Occipital lobe (tissue), 3 donors: ENCODE measurements at places on chromosomes 5 and 9. TPM values are rescaled to one million over a fixed set of nuclear protein-coding genes. Genes with fewer than 3 reads are reported as not detected.

Gene ARHGEF28
- total RNA-seq: 6.7 TPM

Gene MUSK
- total RNA-seq: 0.16 TPM

Gene OLFML2A
- 2.5 TPM for total RNA-seq

Gene FOXD4L5
- 0.47 TPM for total RNA-seq

Gene DOCK8
- 3.6 TPM for total RNA-seq

Gene CCDC192
- not detected for total RNA-seq

DNA sequence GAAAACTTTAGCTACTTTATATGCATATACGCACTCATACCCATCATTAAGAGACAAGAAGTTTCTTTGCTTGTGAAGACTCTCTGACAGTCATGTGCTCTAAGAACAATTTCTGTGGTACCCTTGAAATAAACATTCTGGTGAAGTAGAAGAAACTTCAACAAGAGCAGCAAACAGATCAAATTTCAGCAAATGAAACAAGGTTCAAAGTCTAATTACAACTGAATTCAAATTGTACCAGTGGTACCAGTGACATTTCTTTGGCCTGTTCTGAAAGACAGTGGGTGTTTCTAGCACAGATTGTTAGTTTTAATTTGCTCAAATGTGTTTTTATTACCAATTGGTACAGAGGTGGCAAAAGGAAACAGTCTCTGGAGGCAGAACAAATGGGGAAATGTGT, 391.0 kb downstream of the CHSY3 start:
- no peak for DNase-seq

GRCh38 chr5:137735555-137736284, at the start of gene KLHL3:
Gene KLHL3 (minus strand): TSS chr5:137736089. CDS start chr5:137735646, 443 bp downstream.
- DNase-seq: peak; percentile 44

DNA sequence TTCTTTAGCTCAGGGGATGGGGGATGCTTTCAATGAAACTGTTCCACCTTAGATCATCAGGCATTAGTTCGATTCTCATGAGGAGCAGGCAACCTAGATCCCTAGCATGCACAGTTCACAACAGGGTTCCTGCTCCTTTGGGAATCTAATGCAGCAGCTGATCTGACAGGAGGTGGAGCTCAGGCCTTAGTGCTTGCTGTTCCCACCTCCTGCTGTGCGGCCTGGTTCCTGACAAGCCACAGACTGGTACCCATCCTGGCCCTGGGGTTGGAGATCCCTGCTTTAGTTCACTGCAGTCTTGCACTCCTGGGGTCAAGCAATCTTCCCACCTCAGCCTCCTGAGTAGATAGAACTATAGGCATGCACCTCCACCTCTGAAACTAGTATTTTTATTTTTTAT, 1369.8 kb upstream of the NUDT12 start:
- no peak for DNase-seq

- no peak for DNase-seq
Observed at GRCh38 chr9:89759572-89759971, 154.8 kb downstream of the GADD45G start.

- DNase-seq: peak; percentile 5
Observed at GRCh38 chr5:150846654-150847333, 473 bp downstream of the IRGM start.

DNA sequence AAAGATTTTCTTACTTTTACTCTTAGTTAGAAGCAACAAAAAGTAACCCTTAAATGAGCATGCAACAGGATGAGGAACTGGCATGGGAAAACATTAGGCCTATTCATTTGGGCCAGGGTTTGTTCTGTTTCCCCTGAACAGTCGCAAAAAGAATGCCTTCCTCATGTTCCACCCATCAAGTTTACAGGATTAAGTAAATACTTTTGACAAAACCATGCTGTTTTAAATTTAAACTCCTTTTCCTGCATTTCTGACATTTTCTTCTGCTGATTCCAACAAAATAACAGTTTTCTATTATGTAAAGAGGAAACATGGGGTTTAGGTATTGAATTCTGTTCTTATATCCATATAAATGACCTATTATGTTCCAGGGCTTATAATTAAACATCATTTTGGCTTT, 236.6 kb upstream of the ACTBL2 start:
- DNase-seq: no peak

DNA sequence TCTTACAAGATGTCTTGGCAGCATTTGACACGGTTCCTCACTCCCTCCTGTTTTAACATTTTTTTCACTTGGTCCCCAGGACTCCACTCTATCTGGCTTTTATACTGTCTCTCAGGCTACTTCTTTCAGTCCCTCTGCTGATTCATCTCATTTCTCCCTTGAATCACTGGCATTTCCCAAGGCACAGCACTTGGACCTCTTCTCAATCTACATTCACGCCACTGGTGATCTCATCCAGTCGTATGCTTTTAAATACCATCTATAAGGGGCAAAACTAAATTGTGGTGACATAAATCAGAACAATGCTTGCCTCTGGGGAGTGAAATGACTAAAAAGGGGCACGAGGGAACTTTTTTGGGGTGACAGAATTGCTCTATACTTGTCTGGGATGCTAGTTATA, 47.1 kb downstream of the MAPKAP1 start:
- DNase-seq: no peak

DNA sequence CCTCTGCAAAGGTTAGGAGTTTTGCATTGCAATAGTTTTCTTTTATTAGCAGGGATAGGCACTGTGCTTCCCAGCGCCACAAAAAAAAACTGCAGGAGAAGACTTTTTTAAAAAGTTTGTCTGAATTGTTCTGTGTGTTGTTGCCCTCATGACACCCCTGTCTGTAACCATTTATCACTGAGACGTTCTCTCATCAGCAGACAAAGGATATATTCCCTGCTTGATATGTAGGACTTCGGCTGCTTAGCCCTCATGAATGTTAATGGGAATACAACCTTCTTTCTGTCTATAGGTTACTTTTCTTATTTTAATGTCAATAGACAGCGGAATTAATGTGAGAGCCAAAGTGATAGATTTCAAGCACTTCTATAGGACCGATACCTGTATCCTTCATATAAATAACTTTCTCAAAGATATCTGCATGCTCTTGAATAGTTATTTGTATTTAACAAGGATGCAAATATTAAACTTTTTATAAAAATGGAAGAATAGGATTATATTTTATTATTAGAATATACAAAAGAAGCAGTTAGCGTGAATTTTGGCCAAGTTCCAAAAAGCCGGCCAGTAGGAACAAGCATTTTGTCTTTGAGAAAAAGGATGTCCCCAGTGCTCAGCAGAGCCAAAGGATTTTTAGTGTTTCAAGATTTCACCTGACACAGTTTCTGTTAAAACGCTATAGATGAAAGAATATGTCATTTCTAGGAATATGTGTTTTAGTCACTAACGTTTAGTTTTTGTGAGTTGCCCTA, 1.5 kb upstream of the LYSMD3 start:
- DNase-seq: no peak

DNA sequence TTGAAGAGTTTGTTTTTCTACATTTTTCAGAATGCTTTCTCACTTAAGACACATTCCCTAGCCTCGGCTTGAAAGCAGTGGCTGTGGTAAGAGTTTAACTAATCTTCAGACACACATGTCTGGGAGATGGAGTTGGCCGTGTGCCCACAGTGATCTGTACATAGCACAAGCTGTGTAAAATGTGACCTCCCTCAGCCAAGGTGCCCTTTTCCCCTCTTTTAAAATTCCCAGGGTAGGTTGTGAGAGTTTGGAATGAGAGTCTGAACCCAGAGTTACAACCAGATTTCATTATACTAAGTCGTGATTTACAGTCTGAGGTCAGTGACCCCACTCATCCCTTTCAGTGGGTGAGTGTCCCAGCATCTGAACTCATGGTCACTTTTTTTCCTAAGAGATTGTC, 230.4 kb downstream of the DOCK8 start:
- DNase-seq: no peak

DNA sequence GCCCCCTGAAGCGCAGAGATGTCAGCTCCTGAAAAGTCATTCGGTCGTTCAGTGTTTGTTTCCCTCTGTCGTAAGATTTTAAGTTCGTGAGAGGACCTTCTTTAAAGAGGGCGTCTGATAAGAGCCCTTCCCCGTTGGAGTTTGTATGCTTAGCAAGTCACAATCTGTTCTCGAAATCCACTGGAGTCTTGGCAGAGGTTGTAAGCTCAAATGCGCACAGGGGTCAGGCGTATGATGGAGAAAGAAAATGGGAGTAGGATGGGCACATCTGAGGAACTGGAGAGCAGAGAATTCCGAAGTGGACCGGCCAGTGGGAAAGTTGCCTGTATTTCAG, 710 bp downstream of the HSD17B4 start:
- DNase-seq: no peak

- no peak for DNase-seq
Observed at GRCh38 chr9:128145951-128146351, 3.3 kb upstream of the LCN2 start.

DNA sequence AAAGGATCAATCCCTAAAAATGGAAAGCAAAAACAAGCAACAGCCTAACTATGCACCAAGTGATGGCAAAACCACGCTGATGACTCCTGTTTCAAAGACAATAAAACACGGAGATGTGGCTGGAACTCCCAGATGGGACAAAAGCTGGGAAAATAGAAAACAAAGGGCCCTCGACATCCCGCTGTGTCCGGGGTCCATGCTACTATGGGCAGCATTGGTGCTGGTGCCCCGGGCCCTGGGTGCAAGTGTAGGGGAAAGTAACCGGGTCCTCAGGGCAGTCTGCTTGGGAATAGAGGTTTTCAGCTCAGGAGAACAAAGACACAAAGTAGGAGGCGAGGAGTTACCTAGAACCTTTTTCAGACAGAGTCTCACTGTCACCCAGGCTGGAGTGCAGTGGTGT, 46.1 kb downstream of the MRPL36 start:
- DNase-seq: no peak

- DNase-seq: no peak
Observed at GRCh38 chr5:90201923-90202322, 207.6 kb downstream of the CETN3 start.

DNA sequence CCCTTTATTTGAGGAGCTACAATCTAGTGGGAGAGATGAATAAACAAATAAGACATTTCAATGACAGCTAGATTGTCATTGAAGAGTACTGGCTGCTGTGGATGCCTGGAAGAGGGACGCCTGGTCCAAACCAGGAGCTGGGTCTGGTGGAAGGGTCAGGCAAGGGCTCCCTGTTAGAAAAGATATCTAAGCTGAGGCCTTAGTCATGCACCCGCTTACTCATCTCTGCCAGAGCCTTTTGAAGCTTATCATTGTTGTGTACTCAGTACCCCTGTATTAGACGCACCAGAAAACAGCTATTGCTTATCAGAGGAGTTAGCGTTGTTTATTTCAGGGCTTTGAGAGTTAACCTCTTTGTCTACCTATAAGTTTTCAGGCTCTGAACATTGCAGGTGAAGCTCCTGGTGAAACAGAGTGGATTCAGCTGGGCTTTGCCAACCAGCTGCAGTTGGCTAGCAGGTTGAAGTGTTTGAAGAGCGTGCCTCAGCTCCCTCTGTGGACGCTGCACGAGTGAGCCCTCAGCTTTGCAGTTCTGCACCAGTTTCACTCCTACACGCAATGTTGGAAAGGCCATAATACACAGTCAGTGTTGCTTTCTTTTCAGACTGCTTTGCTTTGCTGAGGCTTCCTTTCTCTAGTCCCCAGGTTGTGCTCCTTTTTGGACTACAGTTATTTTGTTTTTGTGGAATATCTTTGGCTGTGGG, 5.6 kb upstream of the GPR151 start:
- no peak for DNase-seq

DNA sequence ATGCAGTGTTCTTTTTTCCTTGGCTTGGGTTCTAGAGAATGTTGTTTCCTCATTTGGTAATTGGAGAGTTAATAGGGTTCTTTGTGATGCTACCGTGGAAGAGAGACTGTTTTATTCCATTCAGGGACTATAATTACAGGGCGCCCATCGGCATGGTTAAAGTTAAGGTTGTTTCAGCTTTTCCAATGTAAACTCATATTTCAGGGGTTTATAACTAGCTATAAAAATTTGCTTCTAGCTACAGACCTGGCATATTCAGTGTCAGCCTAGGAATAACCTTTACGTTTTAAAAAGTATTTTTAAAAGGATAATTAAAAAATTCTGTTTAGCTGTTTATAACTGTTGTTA, 99.1 kb downstream of the AOPEP start:
- no peak for DNase-seq

DNA sequence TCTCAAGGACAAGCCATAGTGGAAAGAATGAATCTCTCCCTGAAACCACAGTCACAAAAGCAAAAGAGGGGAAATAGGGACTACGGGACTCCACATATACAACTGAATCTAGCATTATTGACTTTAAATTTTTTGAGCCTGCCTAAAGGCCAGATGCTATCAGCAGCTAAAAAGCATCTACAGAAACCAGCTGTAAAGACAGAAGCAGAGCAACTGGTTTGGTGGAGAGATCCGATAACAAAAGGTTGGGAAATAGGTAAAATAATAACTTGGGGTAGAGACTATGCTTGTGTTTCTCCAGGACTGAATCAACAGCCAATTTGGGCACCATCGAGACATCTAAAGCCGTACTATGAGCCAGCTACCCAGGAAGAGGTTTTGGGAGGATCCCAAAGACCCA, 281.2 kb downstream of the CDH18 start:
- DNase-seq: no peak

DNA sequence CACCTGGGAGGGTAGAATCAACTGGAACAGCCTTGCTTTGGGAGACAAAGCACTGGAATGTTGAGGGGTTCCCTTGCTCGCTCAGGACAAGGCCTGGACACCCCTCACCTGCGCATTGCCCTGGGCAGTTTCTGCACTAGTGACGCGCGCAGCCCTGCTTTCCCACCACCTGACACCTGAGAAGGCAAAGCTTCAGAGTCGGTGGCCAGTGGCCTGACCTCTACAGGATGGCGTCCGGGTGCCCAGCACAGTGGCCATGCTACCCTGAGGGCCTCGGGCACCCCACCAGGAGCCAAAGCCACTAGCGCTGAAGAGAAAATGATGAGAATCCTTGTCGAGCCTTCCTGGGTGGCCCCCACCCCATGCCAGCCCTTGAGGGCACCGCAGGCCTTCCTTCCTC, 161.3 kb downstream of the OLFM1 start:
- DNase-seq: no peak

- DNase-seq: no peak
Observed at GRCh38 chr9:82538634-82539033, 524.3 kb downstream of the RASEF start.

DNA sequence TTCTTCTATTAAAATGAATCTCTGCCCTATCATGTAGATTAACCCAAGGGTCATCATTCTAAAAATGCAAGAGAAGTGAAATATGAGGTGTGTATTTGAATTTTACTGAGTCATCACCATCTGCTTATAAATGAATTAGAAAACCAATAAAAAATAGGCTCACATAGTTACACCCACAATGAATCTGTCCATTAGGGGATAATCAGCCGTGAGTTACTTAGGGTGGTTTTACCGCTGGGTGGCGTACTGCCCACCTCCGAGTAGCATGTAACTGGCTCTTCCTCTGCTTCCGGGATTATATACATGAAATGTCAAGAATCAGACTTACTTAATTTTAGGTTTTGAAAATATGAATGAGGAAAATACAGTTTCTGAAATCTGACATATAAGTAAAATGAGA, 332.9 kb upstream of the CCNG1 start:
- no peak for DNase-seq

- no peak for DNase-seq
Observed at GRCh38 chr9:134328341-134328840, 2.1 kb downstream of the RXRA start.

DNA sequence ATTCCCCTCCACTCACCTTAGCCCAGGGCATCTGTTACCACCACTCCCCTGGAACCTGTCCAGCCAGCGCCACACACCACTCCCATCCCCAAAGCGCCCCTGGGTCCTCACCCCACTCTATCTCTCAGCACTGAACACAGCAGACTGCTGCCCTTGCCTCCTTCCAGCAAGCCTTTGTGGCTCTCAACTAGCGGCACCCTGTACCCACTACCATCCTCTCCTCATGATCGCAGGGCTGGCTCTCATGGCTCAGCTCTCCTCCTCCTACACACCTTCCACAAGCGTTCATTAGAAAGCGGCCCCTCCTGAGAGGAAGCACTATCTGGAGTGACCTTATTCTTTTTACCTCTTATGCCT, 13.3 kb upstream of the BASP1 start:
- no peak for DNase-seq
